ENCODE measurements at places on chromosomes 6 and 20.

GRCh38 chr20:23255106-23255505, 95.5 kb upstream of the NXT1 start:
- DNase-seq: no peak

GRCh38 chr20:35618263-35619131, 2.9 kb downstream of the SPAG4 start:
- no peak for DNase-seq

- DNase-seq: no peak
Measured at GRCh38 chr6:1044040-1044836, 267.7 kb upstream of the FOXQ1 start.

GRCh38 chr6:75450903-75451302, 42.7 kb downstream of the FILIP1 start:
- no peak for DNase-seq

GRCh38 chr6:150813993-150814359, 51.5 kb upstream of the MTHFD1L start:
- DNase-seq: peak; percentile 55

DNA sequence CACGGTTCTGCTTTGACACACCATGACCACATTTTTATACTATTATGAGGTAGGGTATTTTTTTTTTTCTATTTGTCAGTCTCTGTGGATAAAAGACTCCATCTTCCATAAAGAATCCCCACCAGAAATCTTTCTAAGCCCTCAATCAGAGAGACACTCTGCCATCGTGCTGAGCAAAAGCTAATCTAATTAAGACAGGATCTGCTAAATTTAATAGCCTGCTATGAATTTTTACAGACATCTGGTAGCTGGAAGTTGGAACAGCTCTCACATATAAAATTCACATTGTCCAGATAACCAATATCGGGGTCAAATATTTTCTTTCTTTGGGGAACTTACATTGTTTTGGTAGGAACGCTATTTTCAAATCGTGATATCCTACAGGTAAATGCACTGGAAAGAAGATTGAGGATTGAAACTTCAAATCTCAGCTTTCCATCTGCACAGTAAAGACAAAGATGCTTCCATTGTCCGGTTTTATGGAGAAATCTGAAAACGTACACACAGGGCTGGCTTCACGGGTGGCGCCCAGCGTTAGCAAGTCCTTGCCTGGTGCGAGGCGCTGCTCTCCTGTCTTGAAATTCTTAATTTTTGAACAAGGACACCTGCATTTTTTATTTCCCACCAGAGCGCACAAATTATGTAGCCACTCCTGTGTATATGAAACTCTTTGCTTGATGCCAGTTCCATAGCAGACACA, 573.8 kb upstream of the NOX3 start:
- no peak for DNase-seq

All from GM10248 (cell line).